ENCODE measurements at places on chromosomes 7 and 10.

- no peak for DNase-seq
Observed at GRCh38 chr10:26254616-26255015, 38.0 kb downstream of the GAD2 start.

DNA sequence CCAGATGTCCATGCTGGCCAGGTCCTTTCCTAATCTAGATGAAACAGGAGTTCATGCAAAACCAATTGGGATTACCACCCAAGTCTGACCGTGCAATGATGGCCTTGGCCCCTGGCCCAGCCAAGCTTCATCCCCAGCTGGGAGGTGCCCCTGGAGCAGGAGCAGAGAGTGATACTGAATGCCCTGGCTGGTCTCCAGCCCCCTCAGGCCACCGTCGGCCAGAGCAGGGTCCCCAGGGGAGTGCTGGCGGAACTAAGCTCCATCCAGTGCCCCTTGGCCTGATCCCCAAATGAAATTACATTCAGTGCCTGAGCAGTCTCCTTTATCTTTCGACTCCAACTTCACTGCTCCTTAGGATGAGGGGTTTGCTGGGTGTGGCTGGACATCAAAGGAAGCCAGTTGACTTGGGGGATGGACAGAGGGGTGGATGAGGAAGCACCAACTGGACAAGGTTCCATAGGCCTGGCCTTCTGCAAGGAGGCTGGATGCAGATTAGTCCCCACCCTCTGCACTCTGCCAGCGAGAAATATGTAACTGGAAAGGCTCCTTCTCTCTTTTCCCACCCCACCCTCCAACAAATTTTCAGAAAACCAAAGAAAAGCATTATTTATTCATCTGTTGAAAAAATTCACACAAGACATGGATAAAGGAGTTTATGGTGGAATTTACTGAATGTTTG lies 275.5 kb downstream of the PLXNA4 start:
- no peak for DNase-seq

DNA sequence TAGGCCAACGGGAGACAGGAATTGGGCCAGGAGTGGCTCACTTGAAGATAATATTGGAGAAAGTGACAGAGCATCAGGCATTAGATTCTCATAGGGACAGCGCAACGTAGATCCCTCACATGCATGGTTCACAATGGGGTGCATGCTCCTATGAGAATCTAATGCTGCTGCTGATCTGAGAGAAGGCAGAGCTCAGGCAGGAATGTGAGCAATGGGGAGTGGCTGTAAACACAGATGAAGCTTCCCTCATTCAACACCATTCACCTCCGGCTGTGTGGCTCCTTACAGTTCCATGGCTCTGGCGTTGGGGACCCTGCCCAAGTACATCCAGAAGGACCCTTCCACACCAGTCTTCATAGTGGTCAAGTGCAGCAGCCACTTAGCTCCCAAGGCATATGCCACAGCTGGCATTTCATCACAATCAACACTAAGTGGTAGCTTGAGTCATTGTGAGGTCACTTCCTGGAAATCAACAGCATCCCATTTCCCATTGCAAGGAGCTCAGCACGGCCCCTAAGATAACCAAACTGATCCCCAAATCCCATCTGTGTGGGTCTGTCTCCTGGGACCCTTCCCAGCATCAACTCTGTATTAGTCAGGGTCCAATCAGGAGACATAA lies 174.5 kb downstream of the TPST1 start:
- no peak for DNase-seq

DNA sequence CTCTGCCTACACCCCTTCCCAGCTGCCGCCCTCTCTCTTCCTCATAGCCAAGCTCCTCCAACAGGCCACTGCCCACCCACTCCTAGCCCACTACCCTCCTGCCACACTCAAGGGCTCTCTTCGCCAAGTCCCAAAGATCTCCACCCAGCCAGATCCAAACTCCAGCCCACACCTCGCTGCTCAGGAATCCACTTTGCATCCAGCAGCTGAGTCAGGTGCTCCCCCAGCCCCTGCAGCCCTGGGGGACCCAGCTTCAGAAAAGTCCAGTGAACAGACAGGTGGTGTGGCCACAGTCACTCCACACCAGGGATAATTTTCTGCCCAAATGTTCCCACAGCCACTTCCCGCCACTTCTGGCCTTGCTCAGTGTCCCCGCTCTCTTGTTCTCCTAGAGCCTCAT lies 10.9 kb downstream of the OGDHL start:
- DNase-seq = no peak

GRCh38 chr10:32077896-32078485 lies 21.8 kb upstream of the KIF5B start:
- no peak for DNase-seq

DNA sequence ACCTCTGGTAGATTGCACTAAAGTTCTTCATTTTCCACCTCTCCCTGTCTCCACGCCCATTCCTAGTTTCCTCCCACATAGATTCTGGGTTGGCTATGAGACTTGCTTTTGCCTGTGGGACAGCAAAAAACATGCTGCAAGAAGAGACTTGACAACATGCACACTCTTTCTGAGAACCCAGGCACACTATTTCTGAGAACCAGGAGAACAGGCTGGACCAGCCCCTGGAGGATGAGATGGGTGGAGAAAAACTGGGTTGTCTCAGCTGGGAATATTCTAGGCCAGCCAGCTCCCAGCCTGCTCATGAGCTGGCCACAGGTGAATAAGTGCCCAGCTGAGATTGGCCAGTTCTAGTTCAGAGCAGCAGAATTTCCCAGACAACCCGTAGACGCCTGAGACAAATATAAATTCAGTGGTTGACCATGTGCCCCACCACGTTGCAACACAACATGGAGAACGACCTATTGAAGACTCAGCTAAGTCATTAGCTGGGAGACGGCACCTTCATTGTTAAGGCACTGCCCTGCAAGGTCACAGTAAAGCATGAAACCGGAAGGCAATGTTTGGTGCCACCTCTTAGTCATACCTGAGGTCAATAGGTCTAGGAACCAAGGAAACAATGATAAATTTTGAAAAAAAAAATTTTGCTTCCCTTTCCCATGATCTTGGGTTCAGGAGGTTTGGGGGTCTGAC lies 92.7 kb upstream of the AKR1E2 start:
- no peak for DNase-seq

- DNase-seq = no peak
Observed at GRCh38 chr10:113292743-113293142, 260.1 kb upstream of the HABP2 start.

GRCh38 chr7:133016604-133017003 lies 65.3 kb downstream of the CHCHD3 start:
- DNase-seq = no peak

- no peak for DNase-seq
Observed at GRCh38 chr7:64881461-64882287, 21.4 kb upstream of the ZNF273 start.

DNA sequence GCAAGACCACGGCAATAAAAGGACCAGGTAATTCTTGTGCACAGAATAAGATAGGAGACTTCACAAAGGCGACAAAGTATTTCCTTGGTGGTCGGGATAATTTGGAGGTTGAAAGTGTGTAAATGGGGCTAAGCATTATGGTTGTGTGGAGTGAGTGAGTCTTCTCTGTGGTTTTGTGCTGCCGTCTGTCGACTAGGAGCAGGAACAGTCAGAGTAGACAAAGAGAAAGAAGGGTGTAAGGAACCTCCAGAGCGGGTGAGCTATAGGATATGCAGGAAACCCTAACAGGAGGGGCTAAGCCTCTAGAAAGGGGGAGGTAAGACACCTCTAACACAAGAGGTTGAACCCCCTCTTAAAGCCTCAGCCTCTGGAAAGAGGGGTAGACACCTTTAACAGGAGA lies 201.6 kb downstream of the SH2D4B start:
- no peak for DNase-seq

DNA sequence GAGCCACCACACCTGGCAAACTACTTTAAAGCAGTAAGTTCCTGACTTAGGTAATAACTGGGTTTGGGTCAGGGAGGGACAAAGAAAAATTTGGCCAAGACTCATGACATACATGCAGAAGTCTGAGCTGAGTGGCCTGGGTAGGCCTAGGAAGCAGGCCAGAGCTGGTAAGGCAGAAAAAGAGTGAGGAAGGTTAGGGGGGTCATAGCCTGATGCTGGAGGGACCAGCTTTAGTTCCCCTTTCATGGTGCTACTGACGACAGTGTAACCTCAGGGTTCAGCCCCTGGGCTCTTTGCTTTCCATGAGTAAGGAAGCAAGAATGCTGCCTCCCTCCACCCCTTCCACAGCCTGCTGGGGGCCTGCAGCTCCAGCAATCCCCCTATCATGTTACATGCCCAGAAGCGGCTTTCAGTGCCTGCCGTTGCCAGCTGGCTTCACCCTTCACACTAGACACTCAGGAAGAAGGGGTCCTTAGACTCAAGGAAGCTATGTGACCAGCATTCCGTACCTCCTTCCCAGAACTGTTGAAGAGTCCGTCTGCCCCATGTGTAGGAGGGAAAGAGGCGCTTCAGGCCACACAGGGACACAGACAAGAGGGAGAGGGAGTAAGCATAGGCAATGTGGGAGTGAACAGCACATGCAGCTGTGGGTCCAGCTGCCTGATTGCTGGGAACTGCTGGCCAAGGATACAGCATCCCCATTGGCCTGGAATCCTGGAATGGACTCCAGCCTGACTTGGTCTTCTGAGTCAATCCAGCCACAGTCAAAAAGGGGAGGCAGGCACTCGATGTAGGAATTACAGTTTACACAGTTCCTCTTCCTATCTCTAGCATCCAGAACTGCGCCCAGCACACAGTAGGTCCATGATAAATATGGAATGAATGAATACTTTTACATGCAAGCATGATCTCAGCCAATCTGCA lies 4.1 kb upstream of the PLAU start:
- no peak for DNase-seq

DNA sequence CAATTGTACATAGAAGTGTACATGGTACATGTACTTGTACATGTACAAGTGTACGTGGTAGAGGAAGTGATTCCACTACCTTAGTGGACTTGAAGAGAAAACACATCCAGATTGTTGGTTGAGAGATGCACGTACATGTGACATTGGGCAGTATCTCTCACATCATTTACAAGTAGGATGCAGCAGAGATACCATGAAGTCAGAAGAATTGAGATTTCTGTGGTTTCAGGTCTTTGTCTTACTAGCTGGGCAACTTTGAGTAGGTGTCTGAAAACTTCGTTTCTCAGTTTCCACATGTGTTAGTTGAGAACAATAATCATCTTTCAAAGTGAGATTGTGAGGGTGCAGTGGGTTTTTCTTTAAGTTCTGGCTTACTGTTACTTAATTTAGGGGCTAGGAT lies 21.5 kb downstream of the CLDN12 start:
- DNase-seq = no peak

DNA sequence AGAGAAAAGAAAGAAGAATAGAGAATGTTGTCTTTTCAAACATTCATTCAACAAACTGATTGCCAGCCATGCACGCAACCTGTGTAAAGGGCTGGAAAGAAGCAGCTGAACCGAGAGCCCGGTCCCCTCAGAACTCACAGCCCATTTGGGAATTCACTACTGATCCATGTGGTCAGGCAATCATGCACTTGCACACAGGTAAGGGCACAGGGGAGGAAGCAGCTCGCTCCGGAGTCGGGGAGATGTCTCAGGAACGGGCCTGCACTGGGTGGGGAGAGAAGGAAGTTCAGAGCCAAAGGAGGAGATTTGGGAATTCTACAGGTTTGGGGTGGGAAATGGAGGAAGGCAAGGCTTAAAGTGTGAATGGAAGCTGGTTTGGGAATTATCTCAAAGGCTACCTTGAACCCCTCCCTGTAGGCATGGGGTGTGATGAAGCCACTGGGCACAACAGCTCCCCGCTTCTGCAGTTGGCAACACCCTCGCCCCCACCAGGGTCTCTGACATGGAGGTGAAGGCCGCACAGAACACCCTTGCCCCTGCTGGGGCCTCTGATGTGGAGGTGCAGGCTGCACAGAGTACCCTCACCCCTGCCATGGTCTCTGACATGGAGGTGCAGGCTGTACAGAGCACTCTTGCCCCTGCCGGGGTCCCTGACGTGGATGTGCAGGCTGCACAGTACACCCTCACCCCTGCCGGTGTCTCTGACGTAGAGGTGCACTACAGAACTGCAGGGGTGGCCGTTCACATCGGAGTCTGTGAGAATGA lies 194.4 kb upstream of the RNF32 start:
- DNase-seq = no peak

- no peak for DNase-seq
Observed at GRCh38 chr7:19754521-19755116, 18.8 kb downstream of the TMEM196 start.

- no peak for DNase-seq
Observed at GRCh38 chr10:62652114-62652513, 152.4 kb upstream of the ADO start.

GRCh38 chr7:74325210-74325565 lies 36.0 kb downstream of the CLIP2 start:
- DNase-seq = no peak

- DNase-seq = no peak
Observed at GRCh38 chr10:32005050-32005449, 51.2 kb downstream of the KIF5B start.

DNA sequence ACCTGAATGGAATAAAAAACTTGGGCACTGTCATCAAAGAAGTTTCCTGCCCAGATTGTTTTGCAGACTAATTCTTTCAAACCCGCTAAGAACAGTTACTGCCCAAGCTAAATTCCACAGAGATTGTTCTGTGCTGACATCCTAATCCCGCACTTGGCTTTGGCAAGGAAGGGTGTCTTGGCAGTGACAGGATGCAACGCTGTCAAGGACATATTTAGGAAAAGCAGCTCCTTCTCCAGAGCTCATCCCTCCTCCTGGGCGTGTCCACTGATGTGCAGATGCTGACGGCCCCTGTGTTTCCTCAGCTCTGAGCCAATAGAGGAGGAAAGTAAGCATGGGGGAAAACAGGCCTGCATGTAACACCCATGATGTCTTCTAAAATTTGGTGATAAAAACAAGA lies 74.2 kb downstream of the EEPD1 start:
- DNase-seq = no peak

DNA sequence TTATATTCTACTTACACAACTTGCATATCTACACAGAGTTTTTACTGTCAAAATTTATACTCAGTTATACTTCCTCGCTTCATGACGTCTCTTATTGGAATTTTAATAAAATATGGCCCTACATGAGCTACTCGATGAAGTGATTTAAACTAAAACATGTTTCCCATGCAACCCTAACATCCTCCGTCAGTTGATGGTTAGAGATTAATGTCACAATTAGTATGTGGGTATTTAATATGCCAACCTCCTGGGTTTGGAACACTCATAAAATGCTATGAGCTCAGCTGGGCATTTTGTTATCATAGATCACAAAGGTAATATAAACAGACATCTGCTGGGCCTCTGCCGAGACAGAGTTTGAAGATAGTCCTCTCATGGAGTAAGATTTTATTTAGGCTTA lies 66.5 kb downstream of the GNAT3 start:
- DNase-seq = no peak

- no peak for DNase-seq
Observed at GRCh38 chr10:485776-486175, 203.7 kb downstream of the DIP2C start.

GRCh38 chr7:19403691-19404090 lies 258.5 kb upstream of the FERD3L start:
- DNase-seq = no peak

Data from stimulated activated CD8-positive, alpha-beta memory T cell treated with anti-CD3 and anti-CD28 coated beads, Interleukin-7, amount 100 ng/mL, for 48 hours (primary cell).